ENCODE measurements at places on chromosomes 4 and X. TPM values are rescaled to one million over a fixed set of nuclear protein-coding genes. Genes with fewer than 3 reads are reported as not detected.

DNA sequence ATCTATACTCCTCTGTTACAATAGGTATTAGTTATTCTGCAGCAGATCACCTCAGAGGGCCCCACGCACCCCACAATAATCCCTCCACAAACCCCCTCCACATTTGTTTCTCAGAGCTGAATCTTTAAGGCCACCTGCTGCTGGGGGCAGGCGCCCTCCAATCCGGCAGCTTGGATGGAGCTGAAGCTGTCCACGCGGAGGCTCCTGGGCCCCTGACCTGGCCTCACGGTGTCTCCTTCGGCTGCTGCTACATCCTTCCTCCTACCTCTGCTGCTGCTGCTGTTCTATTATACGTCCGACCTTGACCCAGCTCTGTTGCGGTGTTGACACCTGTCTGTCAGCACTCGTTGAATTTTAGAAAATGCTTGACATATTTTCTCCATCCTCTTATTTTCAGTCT lies 430.2 kb upstream of the ZFP42 start:
- no peak overlapping the region for H3K27ac ChIP-seq
- no peak for DNase-seq
- no peaks in the 10 kb centered on the region for H3K36me3 ChIP-seq
- H3K27me3 ChIP-seq, result no peaks in the 10 kb centered on the region

DNA sequence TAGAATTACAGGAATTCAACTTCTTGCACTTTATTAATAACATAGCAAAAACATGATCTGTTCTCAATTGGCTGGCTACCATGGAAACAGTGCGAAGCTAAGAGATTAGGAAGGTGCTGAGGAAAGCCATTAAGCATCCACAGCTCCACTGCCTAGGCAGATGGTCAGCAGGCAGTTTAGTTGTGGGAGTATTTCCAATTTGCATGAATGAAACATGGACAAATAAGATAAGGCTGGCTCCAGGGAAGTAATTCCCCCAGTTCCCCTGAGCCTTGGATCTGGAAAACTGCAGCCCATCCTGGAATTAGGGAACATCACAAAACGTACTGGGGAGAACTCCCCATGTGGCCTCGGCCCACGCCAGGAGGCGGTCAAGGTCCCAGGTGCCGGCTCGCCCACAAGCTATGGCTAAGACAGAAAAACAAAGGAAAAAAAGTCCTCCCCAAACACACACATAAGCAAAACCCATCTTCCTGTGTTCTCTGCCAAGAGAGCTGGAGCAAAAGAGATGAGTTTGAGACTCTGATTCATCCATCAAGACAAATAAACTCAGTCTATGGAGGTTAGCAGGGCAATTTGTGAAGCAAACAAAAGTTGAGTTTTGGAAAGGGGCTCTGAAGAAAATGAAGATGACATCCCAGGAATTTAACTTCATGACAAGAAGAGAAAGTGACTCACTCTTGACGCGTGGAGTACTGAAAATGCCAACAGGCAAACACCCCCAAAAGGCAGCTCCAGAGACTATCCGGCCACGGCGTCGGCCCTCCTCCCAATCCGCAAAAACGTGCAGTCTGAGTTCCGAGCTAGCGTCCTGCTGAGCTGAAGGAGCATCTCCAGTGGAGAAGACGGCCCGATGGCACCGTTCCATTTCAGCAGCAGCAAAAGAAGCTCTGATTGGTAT lies 45.1 kb downstream of the IGFBP7 start:
- peak overlapping the region; percentile 47 for H3K4me3 ChIP-seq
- H3K27ac ChIP-seq, result peak overlapping the region; percentile 96
- peaks cover 87% of the 10 kb centered on the region for H3K4me1 ChIP-seq
- DNase-seq, result no peak
- peaks cover 43% of the 10 kb centered on the region for H3K36me3 ChIP-seq

DNA sequence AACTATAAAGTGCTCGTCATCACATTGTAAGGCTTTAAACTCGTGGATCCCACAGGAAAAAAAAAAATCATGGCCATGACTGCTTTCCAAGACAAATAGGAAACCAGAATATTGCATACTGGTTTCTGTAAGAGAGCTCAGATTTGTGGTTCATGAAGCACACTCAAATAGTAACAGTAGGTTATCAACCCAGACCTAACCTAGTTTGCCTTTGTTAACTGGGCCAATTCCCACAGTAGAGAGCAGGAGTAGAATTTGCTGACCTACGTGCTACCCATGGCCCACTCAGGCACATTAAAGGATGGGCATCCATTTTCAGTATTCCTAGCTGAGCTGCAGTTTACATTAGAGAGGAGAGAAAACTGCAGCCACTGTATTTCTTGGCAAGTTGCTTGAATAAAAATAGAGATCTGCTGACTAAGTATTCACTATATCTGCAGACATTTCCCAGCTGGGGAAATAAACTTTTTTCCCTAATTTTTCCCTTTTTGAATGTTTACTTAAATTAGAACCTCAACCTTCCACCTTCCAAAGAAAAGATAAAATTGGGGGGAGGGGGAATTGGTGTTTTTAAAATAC lies 218.5 kb downstream of the SPANXN3 start:
- no peak for DNase-seq
- no peak overlapping the region for H3K4me3 ChIP-seq
- H3K36me3 ChIP-seq, result no peaks in the 10 kb centered on the region
- H3K27me3 ChIP-seq, result no peaks in the 10 kb centered on the region
- no peak overlapping the region for H3K27ac ChIP-seq
- no peaks in the 10 kb centered on the region for H3K4me1 ChIP-seq

- H3K27ac ChIP-seq, result no peak overlapping the region
- H3K36me3 ChIP-seq, result no peaks in the 10 kb centered on the region
- H3K27me3 ChIP-seq, result no peaks in the 10 kb centered on the region
These were observed 86.8 kb upstream of the VEGFC start for GRCh38 chr4:176879380-176880116.

GRCh38 chrX:136835761-136836160 lies 44.8 kb downstream of the RBMX start:
- no peak for DNase-seq
- H3K27me3 ChIP-seq, result no peaks in the 10 kb centered on the region
- peaks cover 3% of the 10 kb centered on the region for H3K4me1 ChIP-seq
- no peak overlapping the region for H3K4me3 ChIP-seq
- no peak overlapping the region for H3K27ac ChIP-seq

DNA sequence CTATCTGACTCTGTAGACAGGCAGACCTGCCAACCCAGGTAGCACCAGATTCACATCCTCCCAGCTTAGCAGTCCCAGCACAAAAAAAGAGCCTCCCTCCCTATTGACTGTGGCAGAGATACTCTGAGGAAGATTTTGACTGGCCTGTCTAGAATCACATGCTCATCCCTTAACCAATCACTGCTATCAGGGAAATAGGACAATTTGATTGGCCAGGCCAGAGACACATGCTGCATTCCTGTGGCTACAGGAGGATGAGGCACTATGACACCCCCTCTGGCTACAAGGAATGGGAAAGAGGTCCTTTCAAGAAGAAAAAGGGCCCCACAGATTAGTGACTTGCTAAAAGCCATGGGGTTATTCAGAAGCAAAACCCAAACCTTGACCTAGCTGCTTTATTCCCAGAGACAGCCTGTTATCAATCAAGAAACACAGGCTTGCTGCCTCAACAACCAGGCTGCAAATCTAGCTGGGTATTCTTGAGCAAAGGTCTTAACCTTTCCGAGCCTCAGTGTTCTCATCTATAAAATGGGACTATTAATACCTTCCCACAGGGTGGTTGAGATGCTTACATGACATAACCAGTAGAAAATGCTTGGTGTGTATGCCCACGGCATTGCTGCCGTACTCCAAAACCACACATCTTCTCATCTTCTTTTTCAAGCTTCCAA lies 147.6 kb downstream of the BCOR start:
- no peak overlapping the region for H3K4me3 ChIP-seq
- no peaks in the 10 kb centered on the region for H3K36me3 ChIP-seq
- H3K27ac ChIP-seq, result no peak overlapping the region

GRCh38 chr4:180052629-180053028 lies 2190.6 kb upstream of the TENM3 start:
- peaks cover 11% of the 10 kb centered on the region for H3K27me3 ChIP-seq
- H3K4me1 ChIP-seq, result no peaks in the 10 kb centered on the region
- H3K4me3 ChIP-seq, result no peak overlapping the region

DNA sequence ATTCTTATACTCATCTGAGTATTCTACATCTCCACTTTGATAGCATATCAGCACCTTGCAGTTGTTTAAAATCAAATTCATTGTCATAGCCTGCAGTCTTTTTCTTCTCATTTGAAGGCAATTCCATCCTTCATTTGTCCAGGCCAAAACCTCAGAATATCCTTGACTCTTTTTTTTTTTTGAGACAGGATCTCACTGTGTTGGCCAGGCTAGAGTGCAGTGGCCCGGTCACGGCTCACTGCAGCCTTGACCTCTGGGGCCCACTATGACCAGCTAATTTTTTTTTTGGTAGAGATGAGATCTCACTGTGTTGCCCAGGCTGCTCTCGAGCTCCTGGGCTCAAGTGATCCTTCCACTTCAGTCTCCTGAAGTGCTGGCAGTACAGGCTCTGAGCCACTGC lies 2.6 kb downstream of the MRPL1 start:
- no peak overlapping the region for H3K4me3 ChIP-seq
- H3K4me1 ChIP-seq, result peaks cover 12% of the 10 kb centered on the region
- peaks cover 4% of the 10 kb centered on the region for H3K36me3 ChIP-seq
- no peak for DNase-seq

DNA sequence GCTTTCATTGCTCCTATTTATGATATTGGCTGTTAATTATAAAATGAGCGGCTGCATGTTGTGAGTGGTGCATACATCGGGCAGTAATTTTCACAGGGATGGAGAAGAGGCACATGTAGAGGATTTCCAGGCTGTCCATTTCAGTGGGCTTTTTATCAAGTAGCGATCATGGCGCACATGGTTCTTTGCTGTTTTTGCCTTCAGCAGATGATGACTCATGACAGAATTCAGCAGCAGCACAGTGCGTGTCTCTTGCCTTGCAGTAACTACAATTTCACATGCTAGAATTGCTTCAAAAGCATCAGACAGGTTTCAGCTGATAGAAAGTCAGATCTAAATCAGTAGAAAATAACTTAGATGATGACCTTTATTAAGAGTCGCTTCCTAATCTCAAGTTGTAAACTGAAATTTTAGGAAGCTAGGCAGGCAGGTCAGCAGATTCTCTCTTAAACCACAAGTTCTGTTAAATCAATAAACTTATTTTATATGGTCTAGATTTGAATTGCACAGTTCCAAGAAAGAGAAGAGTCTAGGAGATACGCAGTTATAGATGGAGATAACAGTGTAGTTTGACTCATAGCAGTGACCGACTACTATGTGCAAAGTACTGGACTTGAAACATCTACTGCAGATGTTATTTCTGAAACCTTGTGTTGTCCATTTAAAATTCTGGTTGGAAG lies 35.8 kb downstream of the LRP2BP start:
- peaks cover 30% of the 10 kb centered on the region for H3K4me1 ChIP-seq
- no peak overlapping the region for H3K4me3 ChIP-seq
- DNase-seq, result no peak
- H3K27ac ChIP-seq, result peak overlapping the region; percentile 96
- peaks cover 27% of the 10 kb centered on the region for H3K36me3 ChIP-seq

DNA sequence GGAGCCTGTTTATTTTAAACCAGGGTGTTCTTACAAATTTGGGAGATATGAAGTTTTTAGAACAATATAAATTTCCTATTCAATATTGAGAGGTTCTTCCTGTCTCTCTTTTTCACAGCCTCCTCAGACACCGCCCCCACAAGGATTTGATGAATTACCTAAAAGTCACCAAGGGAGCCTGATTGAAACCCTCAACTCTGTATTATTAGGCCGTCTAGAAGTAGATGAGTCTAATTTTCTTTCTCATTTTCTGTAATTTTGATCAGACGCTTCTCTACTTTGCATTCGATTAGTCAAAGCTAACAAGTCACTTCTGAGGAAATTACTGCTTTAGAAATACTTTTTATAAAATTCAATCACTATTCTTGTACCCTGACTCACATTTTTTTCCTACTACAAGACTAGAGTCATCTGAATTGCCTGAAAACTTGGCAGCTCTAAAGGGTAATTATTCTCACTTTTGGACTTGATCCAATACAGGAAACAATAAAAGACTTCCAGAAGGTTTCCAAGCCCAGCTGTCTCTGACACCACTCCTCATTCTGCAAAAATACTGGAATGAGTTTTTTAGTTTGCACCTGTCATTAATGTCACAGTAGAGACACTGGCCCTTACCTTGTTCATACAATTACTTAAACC lies 111.2 kb downstream of the ELOVL6 start:
- H3K27me3 ChIP-seq, result no peaks in the 10 kb centered on the region
- no peaks in the 10 kb centered on the region for H3K36me3 ChIP-seq
- H3K4me3 ChIP-seq, result no peak overlapping the region
- peak overlapping the region; percentile 71 for H3K27ac ChIP-seq
- H3K4me1 ChIP-seq, result peaks cover 69% of the 10 kb centered on the region
- DNase-seq, result peak; percentile 71

DNA sequence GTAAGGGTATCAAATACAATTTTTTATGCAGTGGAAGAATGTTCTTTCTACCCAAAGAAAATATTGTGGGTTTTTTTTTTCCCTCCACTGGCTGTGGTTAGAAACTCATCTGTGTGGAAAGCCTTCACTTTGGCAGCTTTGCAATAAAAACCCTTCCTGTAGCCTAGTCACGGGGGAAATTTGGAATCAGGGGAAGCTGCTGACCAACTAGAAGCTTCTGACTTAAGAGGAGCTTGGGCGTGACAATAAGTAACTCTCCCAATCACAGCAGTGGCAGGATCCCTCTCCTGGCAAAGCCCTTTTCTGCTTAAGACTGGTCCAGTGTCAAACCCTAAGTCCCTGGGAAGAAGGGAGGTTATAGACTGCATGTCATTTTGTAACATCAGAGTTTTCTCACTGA lies 87.9 kb downstream of the LRRC66 start:
- H3K27ac ChIP-seq, result peak overlapping the region; percentile 70
- peak; percentile 69 for DNase-seq
- H3K4me3 ChIP-seq, result no peak overlapping the region
- no peaks in the 10 kb centered on the region for H3K36me3 ChIP-seq

DNA sequence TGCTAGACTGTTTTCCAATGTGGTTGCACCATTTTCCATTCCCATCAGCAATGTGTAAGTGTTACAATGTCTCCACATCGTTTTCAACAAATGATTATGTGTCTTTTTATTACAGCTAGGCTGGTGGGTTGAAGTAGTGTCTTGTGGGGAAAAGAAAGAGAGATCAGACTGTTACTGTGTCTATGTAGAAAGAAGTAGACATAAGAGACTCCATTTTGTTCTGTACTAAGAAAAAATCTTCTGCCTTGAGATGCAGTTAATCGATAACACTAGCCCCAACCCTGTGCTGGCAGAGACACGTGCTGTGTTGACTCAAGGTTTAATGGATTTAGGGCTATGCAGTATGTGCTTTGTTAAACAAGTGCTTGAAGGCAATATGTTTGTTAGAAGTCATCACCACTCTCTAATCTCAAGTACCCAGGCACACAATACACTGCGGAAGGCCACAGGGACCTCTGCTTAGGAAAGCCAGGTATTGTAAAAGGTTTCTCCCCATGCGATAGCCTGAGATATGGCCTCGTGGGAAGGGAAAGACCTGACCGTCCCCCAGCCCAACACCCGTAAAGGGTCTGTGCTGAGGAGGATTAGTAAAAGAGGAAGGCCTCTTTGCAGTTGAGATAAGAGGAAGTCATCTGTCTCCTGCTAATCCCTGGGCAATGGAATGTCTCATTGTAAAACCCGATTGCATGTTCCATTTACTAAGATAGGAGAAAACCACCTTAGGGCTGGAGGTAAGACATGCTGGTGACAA lies 23.0 kb upstream of the UGT2B15 start:
- DNase-seq, result no peak
- no peak overlapping the region for H3K4me3 ChIP-seq
- H3K36me3 ChIP-seq, result no peaks in the 10 kb centered on the region

Gene GAGE12J
- not detected for total RNA-seq

Gene MAOB
- total RNA-seq, result 0.72 TPM

Gene NAT8L
- under 0.01 TPM for total RNA-seq

Gene SMS
- total RNA-seq, result 69.2 TPM

All from osteoblast (primary cell).